ENCODE measurements at places on chromosomes 5 and 9.

DNA sequence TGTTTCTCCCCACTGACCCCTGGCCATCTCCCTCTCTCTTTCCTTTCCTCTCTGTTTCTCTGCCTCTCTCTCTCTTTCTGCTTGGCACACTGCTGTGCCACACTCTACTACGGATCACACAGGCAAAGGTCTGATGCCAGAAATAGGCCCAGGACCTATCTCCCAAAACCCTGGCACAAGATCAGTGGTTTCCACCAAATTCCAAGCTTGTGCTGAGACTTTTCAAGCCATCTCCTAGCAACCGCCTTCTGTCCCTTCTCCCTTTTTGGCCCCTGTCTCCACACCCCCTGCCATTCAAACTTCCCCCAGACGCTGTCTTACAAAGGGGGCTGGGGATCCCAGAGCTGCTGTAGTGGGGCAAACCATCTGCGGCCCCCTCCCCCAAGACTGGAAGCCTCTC is 38.5 kb upstream of the RARS1 start:
- no peak for DNase-seq

DNA sequence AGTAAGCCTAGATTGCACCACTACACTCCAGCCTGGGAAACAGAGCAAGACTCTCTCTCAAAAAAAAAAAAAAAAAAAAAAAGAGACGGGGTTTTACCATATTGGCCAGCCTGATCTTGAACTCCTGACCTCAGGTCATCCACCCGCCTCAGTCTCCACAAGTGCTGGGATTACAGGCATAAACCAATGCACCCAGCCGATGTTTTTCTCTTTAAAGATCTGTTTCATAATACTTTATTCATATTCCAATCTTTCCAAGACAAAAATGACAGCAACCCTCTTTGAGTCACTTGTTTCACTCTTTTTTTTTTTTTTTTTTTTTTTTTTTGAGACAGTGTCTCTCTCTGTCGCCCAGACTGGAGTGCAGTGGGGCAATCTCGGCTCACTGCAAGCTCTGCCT is 13.6 kb upstream of the LMNB1 start:
- DNase-seq, result no peak

DNA sequence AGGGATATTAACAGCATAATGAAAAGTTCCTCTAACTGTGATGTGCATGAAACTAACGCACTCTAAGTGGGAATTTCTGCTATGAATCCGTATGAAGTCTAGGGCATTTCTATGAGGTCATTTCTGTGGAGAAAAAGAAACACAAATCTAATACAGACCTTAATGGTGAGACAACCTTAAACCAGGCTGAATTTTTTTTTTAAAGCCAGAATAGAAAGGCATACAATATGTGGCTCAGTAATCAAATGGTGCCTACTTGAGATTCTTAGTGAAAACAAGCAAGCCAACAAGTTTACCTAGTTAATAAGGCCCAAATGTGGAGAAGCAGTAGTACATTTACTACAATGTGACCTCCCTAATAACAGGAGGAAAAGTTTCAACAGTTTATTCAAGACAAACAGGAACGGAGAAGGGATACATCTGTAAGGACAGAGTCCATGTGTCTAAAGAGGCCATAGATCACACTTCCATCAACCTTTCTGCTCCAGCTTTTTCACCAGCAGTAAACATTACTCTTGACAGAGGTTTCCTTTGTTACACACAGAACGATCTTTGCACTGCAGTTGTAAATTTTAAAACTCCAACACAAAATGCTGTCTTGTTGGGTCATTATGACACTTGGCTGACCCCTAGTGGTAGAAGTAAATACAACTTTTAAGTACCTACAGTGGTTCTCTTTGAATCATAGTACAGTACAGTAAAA is 26.2 kb downstream of the CARNMT1 start:
- DNase-seq, result peak; percentile 82

GRCh38 chr5:155783791-155784190 is 543.2 kb upstream of the SGCD start:
- DNase-seq, result no peak

DNA sequence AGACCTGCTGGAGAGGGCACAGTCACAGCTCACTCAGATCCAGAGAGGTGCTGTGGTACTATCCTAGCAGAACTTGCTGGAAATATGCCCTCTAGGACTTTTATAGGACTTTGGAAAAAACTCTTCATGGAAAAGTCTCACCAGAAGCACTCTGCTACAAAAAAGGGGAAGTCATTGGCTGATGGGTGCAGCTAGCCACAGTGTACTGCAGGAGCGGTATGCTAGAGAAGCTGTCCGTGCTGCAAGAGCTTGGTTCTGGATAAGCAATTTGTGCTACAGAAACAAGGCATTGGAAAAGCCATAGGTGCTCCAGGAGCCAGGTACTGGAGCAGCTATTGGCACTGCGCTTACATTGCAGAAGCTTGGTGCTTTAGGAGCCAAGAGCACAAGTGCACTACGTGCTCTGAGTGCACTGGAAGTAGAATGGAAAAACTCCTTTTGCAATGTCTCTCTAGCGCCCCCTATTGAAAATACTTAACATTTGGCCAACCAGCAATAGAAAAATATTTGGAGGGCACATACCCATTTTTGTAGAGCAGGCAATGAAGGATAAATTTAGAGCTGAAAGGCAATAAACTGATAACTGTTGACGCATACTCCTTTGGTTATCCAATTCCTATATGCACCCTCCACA is 83.4 kb downstream of the MEGF10 start:
- no peak for DNase-seq

- DNase-seq, result peak; percentile 67
These were observed 2.9 kb upstream of the NDST1 start for GRCh38 chr5:150505041-150505511.

DNA sequence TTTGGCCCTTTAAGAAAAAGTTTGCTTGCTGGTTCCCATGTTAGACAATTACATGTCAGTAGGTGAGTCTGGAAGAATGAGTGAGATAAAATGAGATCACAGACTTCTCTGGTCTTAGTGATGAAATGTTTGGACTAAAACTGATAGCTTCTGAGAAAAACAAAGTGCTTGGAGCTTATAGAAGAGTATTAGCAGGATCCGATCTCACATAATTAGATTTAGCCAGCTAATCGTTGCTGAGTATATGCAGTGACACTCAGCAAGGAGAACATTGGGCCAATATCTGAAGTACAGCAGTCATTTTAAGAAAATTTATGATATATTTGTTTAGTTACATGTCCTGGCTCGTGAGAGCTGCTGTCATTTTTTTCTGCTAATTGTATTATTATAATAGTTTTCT is 135.8 kb downstream of the SNCAIP start:
- no peak for DNase-seq

DNA sequence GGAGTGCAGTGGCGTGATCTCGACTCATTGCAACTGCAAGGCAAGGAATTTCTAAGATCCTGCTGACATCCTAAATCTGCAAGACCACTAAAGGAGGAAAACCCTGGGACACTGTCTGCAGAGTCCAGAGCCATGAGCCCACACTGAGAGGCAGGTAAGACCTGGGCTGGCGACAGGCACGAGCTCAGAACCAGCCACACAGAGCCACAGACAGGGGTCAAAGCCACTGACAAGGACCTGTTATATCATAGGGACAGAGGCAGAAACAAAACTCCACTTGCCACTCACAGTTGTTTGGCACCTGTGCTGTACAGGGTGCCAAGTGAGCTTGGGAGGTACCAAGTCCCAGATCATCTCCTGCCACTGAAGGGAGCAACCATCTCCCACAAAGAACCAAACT is 34.2 kb downstream of the IPPK start:
- no peak for DNase-seq

Data from amniotic epithelial cell (primary cell).